ENCODE measurements at places on chromosomes 7 and 10.
A peak's percentile ranks its signal among the peaks of the same experiment; 100 is the strongest.

DNA sequence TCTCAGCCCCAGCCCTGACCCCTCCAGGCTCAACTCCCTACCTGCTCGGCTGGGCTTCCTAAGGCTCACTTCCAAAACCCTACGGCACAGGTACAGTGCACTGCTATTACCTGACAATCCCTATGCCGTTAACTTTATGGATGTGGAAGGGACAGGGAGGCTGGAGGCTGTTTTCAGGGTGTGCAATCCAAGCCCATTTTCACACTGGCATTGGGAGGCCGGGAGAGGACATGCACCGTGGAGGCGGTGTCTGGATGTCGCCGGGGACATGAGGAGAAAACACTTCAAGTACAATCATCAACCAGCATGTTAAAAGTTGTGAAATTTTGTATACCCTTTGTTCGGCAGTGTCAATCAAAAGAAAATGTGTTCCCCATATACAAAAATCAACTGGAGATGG is 80.1 kb downstream of the MAD1L1 start:
- DNase-seq: no peak

GRCh38 chr10:35172574-35172973 is 45.9 kb downstream of the CREM start:
- peak; percentile 45 for DNase-seq

GRCh38 chr10:6813856-6814255 is 233.8 kb upstream of the PRKCQ start:
- DNase-seq: peak; percentile 55

DNA sequence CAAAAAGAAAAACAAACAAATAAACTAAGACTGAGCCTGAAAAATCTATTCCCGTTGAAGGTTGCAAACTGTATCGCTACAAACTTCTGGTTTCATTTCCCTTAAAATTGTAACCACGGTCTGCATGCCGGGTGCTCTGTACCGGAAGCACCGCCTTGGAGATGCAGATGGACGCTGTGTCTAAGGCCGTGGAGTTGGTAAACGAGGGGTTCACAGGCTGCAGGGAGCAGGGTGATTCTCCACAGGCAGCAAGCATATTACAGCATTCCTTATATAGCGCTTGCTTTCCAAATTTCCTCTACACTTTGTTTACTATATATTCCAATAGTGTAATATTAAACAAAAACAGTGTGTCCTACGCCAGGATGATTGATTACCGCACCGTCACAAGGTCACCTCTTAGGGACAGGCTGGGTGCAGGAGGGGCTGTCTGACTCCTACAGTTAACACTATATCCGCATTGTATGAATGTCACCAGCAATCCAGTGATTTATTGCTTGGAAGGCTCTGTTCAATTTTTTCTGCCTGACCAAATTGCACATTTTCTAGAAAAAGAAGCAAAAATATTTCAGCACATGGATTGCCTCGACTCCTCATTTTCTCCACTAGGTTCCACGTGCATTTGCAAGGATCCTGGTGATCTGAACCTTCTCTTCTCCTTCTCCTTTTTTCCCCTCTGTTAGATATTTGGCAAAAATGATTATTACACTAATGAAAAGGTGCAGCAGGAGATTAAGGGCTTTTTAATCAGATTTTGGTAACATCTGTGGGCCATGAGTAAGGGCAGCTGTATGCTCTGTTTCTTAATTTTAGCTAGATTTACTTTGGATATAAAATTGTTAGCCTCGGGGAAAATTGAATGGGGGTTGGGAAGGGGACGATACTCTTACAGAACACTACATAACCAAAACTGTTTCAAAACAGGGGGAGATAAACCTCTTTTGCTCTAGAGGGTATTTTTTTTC is 325.8 kb upstream of the MGMT start:
- no peak for DNase-seq

- peak; percentile 27 for DNase-seq
Observed at GRCh38 chr10:133422807-133423771, 1.3 kb downstream of the SPRN start.

GRCh38 chr10:95260397-95260881 is 30.4 kb downstream of the PDLIM1 start:
- DNase-seq: peak; percentile 80

DNA sequence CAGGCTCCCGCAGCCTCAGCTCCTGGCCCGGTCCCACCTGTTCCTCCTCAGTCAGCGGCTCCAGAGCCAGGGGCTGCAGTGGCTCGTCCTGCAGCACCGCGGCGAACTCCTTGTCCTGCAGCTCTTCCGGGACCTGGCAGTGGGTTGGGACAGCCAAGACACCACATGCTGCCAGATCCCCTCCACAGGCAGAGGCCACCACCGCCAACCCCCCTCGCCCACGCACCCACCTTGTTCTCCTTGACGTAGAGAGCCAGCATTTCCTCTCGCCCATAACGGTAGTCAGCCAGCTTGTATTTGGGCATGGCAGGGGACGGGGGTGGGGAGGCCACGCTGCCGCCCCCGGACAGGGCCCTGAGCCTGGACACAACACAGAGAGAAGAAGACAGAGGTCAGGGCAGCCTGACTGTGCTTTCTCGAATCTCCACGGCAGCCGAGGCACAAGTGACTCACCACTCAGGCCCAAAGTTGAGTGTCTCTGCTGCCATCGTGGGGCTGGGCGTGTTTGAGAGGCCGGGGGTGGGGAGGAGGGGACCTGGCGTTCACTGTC is 6.2 kb downstream of the GIGYF1 start:
- no peak for DNase-seq

- peak; percentile 39 for DNase-seq
Observed at GRCh38 chr7:41446606-41447449, 256.1 kb downstream of the INHBA start.

DNA sequence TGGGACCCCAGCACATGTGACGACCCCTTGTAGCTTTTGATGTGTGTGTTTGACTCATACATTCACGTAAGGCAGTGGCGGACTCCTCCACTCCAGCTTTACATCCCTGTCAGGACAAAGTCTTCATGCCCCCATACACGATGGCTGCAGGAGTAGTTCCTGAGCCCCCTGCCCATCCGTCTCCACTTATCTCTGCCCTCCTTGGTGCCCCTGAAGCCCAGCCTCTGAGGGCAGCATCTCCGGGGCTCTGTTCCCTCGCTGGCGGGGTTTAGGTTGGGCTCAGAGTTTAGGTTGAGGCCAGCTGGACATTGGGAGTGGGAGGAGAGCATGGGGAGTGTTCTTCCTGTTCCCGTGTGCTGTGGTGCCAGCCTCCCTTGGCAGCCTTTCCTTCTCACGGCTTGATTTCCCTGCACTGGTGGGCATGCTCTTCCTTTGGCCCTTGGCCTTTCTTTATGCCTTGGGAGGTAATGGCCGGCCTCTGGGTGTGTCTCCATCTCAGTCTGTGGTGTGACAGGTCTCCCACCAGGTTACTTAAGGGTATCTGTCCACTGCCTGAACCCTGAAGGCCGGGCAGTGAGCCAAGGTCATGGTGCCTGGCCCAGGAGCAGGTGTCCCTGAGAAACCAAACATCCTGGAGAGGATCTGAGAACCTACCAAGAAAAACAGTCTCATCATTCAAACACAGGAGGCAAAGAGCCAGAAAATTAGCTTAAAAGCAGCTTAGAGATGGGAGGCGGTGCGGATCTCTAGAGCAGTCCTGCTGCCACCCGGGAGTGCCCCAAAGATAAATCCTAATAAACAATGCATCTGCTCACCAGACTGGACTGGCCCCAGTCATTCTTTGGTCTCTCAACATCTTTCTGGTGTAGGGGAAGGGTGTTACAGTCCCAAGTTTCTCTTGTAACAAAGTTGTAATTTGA is 85.5 kb downstream of the GLRX3 start:
- no peak for DNase-seq

- DNase-seq: no peak
Observed at GRCh38 chr7:69448071-69448470, 150.2 kb upstream of the AUTS2 start.

DNA sequence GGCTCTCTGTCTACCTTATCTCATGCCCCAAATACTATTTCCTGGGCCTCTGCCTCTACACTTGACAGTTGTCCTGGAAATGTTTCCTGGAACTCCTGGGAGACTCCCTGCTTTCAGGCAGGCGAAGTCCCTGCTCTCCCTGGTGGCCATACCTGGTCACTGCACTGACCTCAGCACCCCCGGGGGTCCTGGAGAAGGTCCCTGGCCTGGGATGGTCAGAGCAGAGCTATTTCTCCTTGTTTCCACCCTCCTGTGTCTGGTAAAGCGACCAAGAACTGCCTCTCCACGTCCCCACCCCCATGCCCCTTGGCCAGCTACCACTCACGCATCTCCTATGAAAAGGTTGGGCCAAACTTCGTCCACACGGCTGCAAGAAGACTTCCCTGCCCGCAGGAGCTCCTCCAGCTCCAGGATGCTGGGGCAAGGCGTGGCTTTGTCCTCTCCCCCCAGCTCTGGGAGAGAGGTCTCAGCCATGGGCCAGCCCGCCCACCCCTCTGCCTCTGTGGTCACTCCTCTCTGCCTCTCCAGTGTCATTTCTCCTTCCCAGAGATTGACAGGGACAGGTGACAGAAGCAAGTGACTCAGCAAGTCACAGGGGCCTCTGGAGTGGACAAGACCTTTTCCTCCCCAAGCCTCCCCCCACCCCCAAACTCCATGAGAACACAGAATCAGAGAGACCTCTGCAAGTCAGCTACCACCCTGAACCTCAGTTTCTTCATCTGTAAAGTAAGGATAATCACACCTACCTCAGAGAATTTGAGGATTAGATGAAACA is 2.6 kb upstream of the SAMD8 start:
- peak; percentile 39 for DNase-seq

GRCh38 chr10:24269476-24269875 is 60.5 kb downstream of the KIAA1217 start:
- DNase-seq: no peak

GRCh38 chr7:106041140-106041717 is 70.9 kb downstream of the SYPL1 start:
- peak; percentile 46 for DNase-seq

- no peak for DNase-seq
Observed at GRCh38 chr10:5040781-5041470, 37.3 kb upstream of the AKR1C2 start.

- no peak for DNase-seq
Observed at GRCh38 chr7:73858807-73859206, 2.2 kb upstream of the TMEM270 start.

Data from adipocyte (in vitro differentiated cells).